ENCODE measurements at places on chromosomes 5 and 9.

- DNase-seq = no peak
Measured at GRCh38 chr5:143308731-143309130, 94.8 kb downstream of the NR3C1 start.

DNA sequence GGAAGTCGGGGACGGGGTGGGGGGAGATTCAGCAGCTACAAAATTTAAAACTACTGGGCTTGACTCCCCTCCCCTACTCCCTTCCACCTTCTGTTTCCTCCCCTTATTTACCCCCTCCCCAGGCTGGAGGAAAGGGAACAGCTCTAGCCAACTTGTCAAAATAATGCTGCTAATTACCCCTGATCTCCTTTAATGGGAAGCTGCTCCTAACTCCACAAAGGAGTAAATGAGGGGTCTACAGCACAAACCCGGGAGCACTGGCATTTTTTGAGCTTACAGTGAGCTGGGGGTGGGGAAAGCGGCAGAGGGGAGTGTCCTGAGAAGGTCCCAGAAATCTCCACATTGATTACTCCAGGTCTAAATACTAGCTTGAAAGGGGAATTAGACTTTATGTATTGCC is 3.1 kb downstream of the PTCH1 start:
- DNase-seq = no peak

DNA sequence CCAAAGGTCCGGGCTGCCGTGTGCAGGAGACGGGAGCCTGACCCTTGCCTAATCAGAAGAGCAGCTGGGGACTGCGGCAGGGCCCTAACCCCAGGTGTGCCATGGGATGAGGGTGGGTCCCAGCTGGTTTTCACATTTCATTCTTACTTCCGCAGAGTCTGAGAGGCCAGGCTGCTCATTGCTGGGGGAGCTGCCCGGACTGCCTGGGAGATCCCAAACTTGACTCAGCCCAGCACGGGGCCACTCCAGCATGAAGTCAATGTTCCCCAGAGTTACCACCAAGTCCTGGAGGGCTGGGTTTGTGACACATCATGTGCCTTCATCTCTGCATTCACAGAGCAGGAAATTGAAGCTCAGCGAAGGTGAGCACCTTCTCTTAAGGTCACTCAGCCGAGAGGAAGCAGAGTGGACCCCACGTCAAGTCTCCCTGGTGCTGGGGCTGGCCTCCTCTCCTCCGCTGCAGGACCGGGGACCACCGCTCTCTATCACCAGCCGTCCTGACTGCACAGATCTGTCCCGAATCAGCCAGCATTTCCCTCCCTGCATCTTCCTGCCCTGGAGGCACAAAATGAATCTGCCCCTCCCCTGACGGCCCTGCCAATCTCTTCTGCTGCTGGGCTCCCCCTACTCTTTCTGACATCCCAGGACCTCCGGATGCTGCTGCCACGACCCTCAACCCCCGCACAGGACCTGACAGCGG is 54.6 kb upstream of the PHYKPL start:
- DNase-seq = no peak

- peak; percentile 20 for DNase-seq
Measured at GRCh38 chr9:130128733-130129431, 43.3 kb upstream of the NCS1 start.

DNA sequence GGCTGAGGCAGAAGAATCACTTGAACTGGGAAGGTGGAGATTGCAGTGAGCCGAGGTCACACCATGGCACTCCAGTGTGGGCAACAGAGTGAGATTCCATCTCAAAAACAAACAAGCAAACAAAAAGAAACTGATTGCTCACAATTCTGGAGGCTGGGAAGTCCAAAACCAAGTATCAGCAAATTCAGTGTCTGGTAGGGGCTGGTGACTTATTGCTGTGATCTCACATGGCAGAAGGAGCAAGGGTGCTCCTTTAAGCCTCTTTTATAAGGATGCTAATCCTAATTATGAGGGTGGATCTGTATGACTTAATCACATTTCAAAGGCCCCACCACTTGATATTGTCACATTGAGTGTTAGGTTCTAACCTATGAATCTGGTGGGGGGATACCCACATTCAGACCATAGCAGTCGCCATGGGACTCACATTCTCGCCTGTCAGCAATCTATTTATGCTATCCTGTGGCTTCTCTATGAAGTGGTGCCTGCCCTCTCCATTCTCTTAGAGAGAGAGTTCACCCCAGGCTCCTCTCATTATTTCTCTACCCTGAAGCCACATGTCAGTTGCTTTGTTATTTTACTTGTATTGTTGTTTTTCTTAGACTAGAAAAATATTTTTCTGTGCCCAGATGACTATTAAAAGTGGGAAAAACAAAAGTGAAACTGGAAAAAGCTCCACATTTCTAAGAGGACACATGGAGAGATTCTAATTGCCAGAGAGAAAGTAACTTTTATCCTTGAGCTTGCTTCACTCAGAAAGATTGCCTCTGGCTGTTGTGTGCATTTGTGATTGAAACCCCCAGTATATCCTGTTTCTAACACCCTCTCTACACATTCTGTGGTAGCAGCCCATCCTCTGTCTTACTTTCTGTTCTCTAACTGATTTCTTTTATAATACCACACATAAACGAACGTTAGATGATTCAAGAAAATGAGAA is 18.8 kb upstream of the PRLR start:
- no peak for DNase-seq

DNA sequence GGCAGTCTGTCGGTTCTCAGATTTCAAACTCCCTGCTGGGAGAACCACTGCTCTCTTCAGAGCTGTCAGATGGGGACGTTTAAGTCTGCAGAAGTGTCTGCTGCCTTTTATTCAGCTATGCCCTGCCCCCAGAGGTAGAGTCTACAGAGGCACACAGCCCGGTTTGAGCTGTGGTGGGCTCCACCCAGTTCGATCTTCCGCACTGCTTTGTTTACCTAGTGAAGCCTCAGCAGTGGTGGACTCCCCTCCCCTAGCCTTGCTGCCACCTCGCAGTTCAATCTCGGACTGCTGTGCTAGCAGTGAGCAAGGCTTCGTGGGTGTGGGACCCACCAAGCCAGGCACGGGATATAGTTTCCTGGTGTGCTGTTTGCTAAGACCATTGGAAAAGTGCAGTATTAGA is 8.0 kb downstream of the SLC27A6 start:
- no peak for DNase-seq

GRCh38 chr9:29556317-29556716 is 1983.0 kb upstream of the C9orf72 start:
- no peak for DNase-seq

GRCh38 chr5:1020452-1020961 is 11.9 kb downstream of the NKD2 start:
- DNase-seq = no peak

DNA sequence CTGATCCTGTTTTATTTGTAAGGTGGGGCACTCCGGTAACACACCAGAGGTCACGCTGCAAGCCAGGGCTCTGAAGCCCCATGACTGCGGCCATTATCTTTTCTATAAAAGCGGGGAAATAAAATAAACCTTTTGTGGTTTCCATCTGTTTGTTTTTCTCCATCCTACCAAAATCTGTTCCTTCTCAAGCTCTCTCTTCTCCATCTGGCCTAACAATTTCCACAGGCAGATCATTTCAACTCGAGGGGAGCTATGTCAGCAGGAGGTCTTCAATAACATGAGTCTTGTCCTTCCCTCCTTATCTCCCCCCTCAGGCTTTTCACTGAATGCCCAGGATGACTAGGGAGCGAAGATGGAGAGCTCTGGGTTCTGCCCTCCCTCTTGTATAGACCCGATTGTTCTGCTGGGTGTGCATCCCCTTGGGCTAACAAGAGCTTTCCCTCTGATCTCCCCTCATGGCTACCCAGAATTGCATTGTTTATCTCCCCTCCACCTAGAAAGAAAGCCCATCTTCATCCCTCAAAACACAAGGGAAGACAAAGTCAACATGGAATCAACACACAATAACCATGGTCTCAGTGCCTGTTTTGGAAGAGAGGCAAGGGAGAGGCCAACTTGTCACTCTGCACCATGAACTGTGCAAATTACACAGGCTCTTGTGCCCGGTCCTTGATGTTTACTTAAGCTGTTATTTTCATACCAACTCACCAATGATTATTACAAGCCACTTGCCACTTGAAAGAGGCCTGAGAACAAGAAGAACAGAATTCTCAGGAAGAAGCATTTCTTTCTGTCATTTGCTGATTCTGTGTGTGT is 187.8 kb downstream of the FANCC start:
- no peak for DNase-seq

DNA sequence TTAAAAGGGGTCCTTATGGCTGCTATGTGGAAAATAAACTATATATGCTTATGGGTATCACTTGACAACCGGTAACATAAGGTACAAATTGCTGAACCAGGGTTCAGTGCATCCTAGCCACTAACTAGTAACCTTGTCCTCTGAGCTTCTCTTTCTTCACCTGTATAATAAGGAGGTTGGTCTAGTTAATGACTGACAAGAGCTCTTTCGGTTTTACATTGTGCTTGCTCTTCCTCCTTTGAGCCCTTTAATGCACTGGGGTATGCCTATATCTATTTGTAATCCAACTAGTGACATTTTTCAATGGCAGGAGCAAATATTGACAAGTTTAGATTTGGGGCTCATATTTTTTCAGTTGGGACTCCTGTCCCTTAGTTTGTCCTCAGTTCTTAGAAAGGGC is 66.1 kb downstream of the NPR3 start:
- DNase-seq = no peak

- DNase-seq = no peak
Measured at GRCh38 chr5:67730917-67731474, 484.6 kb upstream of the PIK3R1 start.

DNA sequence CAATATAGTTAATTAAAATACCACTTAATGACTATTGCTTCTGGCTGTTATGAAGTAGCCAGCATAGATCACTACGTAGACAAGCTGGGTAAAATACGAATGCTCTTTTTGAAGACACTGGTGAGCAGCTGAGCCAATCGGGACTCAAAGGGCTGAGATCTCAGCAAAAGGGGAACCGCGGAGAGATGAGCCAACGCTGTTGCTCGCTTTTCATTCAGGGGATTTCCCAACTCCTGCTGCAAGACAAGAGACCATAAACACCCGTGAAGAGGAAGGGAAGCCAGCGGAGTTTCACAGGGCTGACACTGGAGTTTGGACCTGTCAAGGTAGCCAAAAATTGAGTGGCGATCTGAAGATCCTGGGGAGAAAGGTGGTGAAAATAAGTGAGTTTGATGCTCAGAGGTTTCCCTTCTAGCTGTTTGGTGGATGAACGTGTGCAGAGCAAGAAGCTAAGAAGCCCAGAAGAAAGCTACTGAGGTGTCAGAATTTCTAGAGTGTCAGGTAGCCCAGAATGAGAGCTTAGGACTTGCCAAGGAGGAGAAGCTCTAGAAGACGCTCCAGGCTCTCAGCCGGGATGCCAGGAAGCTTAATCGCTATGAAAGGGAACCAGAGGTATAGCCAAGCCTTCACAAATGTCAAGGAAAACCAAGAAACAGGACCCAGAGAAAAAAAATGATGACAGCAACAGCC is 79.6 kb upstream of the RNU6ATAC start:
- DNase-seq = peak; percentile 6

GRCh38 chr5:111422747-111423720 is 89.3 kb downstream of the STARD4 start:
- DNase-seq = no peak

GRCh38 chr5:640461-641330 is 28.6 kb downstream of the CEP72 start:
- no peak for DNase-seq

DNA sequence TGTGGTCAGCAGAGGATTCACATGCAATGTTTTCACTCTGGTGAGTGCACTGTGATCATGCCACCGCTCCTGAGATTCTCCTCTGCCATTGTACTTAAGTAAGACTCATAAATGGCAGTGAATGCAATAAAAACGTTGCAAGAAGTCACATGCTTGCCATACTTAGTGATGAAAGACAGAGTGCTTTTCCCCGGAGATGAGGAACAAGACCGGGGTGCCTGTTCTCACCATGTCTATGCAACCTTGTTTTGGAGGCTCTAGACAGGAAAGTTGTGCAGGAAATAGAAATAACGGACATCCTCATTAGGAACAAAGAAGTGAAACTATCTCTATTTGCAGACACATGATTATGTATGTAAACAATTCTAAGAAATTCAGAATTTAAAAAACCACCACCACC is 84.7 kb upstream of the IRX2 start:
- DNase-seq = no peak

GRCh38 chr5:6195711-6196358 is 182.5 kb downstream of the MED10 start:
- DNase-seq = no peak

DNA sequence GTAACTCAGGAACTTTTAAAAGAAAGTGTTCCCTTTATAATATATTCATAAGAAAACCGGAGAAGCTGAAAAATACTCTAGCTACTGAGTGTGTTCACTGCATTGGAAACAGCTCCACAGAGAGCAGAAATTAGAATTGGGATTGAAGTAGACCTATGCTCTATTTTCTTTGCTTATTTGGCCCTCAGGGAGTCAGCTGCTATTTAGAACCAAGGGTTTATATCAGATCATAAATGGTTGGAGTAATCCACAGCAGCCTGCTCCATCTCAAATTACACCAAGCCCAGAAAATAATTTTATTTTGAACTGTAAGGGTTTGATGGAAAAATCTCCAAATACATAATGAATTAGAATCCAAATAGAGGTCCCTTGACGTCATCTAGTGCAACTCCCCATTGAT is 202.6 kb downstream of the ADAMTSL1 start:
- no peak for DNase-seq

DNA sequence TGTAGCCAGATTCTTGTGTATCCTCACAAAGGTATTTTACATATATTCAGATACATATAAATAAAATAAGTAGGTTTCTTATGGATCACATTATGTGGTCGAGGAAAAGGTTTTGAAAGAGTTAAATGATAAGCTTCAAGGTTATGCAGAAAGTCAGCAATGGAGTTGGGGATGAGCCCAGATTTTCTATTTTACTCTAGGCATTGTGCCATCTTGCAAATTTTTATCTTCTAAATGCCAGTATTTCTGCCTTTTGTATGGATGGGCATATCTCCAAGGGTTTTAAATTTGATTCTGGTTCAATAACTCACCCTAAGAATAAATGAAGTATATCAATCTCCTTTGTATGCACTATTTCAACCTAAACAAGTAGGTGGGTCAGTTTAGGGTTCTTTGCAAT is 410.7 kb downstream of the DMRTA1 start:
- DNase-seq = no peak

- no peak for DNase-seq
Measured at GRCh38 chr5:2801577-2802525, 50.4 kb upstream of the IRX2 start.

- no peak for DNase-seq
Measured at GRCh38 chr5:11941566-11941965, 37.3 kb upstream of the CTNND2 start.

DNA sequence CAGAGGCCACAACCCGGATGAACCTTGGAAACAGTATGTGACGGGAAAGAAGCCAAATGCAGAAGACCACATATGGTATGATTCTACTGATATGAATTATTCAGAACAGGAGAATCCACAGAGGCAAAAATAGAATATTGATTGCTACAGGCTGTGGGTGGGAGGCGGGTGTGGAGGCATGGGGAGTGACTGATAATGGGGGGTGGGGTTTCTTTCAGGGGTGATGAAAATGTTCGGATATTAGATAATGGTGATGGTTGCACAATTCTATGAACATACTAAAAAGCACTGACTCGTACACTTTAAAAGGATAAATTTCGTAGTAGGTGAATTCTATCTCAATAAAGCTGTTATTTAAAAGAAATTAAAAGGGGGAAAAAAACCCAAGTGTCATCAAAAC is 10.7 kb downstream of the IL4 start:
- DNase-seq = no peak

- DNase-seq = no peak
Measured at GRCh38 chr5:1807451-1808185, 6.4 kb downstream of the NDUFS6 start.
